RWPE2 (cell line): ENCODE measurements at places on chromosomes 1 and 21.

GRCh38 chr1:154179946-154180687 lies 11.8 kb downstream of the TPM3 start:
- no peak for DNase-seq

- DNase-seq, result no peak
Observed at GRCh38 chr1:40183055-40183710, 22.0 kb downstream of the RLF start.

GRCh38 chr1:95561346-95561745 lies 327.3 kb downstream of the RWDD3 start:
- no peak for DNase-seq

GRCh38 chr1:48820491-48820890 lies 43.8 kb upstream of the BEND5 start:
- DNase-seq, result no peak

GRCh38 chr21:37437376-37438080 lies 71.0 kb downstream of the DYRK1A start:
- no peak for DNase-seq

GRCh38 chr1:97920276-97920831 lies 480 bp downstream of the DPYD start:
- DNase-seq, result no peak

- DNase-seq, result no peak
Observed at GRCh38 chr1:214525535-214526019, 25.8 kb downstream of the PTPN14 start.

GRCh38 chr1:3852091-3852490 lies 4.9 kb downstream of the CEP104 start:
- DNase-seq, result no peak

DNA sequence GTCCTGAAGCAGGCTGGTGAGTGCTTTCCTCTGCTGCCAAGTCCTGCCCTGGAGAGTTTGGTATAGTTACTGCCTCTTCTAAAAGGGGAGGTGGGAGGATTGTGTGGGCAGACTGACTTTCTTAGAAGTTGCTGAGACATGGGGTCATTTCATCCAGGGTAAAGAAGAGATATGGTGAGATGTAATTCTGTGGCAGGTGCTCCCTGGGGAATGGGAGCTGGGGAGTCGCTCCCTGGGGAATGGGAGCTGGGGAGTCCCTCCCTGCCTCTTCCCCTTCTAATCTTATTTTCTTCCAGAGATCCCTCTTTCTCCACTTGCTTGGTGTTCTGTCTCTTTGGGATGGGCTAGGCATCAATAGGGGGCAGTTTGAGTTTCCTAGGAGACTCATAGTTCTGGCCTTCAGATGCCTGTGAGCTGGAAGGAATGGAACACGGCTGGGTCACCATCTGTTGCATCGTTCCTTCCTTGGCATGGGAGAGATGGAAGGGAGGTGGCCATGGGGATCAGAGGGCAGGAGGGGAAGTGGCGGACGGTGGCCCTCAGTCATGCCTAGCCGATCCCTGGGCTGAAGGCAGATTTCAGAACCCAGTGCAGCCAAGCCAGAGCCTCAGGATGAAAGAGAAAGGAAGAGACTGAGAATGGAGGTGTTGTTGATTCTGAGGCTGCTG lies 59.0 kb downstream of the NFASC start:
- DNase-seq, result no peak

DNA sequence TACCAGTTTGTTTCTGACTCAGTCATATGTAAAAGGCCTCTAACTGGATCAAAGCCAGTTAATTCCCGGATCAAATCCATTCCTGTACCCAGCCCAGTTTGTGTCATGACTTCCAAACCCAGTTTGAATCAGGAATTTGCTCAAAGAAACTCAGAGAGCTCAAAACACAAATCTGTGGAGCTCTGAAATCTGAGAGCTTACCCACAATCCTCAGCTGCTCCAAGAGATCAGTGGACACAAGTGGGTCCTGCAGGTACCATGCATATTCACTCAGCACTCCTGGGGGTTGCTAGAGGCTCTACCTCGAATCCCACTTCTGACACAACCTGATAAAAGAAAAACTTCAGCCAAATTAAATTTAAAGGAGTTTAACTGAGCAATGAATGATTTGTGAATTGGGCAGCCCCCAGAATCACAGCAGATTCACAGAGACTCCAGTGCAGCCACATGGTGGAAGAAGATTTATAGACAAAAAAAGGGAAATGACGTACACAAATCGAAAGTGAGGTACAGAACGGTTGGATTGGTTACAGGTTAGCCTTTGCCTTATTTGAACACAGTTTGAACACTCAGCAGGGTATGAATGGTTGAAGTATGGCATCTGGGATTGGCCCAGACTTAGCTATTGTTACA lies 11.9 kb upstream of the MRPL55 start:
- DNase-seq, result no peak

GRCh38 chr1:156742801-156743200 lies 1.9 kb upstream of the MRPL24 start:
- DNase-seq, result no peak

DNA sequence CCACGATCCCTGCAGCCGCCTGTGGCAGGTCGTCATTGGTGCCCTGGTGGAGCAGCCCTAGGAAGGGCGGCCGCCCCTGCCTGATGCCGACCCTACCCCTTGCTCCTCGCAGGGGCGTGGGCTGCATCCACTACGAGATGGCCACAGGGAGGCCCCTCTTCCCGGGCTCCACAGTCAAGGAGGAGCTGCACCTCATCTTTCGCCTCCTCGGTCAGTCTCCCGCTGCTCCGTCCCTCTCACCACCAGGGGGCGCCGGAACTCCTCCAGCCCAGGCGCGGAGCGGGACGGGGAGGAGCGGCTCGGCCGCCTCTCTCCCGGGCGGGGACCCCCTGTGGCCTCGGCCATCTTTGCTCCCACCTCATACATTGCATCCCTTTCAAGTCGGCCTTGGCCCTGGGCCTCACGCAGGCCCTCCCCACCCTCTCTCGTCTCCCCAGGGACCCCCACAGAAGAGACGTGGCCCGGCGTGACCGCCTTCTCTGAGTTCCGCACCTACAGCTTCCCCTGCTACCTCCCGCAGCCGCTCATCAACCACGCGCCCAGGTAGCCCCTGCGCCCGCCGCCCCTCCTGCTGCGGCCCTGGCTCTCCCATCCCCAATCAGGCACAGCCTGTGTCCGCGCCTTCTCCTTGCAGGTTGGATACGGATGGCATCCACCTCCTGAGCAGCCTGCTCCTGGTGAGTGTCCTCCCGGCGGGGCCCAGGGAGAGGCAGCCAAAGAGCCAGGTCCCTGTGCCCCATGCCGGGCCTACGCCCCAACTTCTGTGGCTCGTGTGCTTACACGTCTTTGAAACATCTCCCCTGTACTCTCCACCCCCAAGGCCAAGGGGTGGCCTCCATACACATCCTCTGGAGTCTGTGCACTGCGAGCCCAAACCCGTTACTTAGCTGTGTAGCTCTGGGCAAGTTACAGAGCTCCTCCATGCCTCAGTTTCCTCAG lies 24.7 kb downstream of the CDK18 start:
- no peak for DNase-seq

DNA sequence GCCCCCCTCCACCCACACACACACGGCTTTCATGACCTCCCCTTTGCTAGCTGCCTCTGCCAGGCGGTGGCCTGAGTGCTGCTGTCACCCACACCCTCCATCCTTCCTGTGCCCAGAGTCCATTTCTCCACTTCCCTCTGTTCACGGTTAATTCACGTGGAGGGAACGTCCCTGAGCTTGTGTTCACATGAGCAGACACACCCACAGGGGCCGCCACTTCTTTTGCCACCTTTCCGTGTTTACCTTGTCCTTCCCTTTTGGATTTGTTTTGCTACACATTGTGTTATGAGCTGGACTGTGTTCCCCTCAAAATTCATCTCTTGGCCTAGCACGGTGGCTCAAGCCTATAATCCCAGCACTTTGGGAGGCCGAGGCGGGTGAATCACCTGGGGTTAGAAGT lies 128.0 kb downstream of the ETS2 start:
- DNase-seq, result no peak

- DNase-seq, result no peak
Observed at GRCh38 chr1:106747232-106747631, 309.2 kb upstream of the PRMT6 start.

DNA sequence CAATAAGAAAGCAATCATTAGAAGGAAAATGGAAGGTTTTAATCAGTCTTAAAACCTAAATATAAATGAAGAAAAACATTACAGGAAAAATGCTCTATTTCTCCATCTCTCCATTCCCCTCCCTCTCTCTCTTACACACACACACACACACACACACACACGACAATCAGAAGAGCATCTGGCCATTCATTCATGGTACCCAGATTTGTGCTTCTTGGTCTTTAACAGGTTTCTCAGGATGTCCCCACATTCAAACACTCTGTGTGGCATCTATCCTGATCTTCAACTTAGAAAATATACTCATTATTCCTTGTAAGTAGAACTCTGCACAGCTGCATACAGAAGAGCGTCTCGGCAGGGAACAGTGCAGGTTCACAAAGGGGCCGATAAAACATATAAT lies 779 bp downstream of the LRRC40 start:
- DNase-seq, result no peak

GRCh38 chr1:169550294-169550693 lies 36.0 kb downstream of the F5 start:
- DNase-seq, result no peak

DNA sequence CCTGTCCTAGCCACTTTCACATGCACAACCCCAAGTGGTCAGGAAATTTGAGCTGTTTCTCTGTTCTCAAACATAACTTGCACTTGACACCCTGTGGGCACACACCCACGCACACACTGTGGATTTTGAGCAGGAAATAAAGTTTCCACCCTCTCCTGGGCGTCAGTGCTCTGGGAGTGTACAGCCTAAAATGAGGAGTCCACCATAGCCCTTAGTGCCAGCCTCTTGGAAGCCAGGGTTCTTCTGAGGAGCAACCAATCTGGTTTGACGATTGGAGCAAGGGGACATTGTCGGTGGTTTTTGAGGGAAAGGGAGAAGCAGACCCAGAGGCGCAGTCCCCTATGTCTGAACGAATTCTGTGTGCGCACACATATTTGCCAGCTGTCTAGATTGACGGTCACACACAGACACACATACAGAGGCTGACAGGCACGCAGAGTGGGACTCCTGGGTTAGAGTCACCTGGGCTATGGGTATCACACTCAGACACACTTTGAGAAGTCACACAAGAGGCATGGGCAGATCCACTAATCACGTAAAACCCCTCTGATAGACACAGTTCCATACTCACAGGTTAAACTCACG lies 2.7 kb downstream of the DMBX1 start:
- no peak for DNase-seq

DNA sequence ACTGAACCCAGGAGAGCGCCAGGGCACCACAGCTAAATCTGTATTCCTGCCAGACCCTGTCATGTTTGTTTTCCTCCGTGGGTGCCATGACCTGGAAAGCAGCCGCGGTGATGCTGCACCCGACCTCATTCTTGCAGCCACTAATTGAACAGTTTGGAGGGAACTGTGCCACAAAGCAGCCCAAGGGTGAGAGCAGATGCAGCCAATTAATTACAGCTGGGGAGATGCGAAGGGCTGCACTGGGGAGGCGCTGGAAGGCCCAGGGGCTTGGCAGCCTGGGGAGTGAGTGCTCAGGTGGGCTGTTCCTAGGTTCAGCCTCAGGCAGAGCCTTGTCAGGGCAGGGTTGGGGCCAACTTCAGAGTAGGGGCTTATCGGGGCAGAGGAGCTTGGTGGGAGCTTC lies 158.4 kb upstream of the CD34 start:
- no peak for DNase-seq

GRCh38 chr1:17564458-17565393 lies 25.2 kb downstream of the ARHGEF10L start:
- no peak for DNase-seq

- DNase-seq, result no peak
Observed at GRCh38 chr1:71295350-71295749, 214.5 kb upstream of the ZRANB2 start.

GRCh38 chr21:32993894-32994293 lies 31.8 kb upstream of the OLIG2 start:
- DNase-seq, result no peak

GRCh38 chr1:176893625-176894352 lies 270.7 kb downstream of the ASTN1 start:
- DNase-seq, result no peak

DNA sequence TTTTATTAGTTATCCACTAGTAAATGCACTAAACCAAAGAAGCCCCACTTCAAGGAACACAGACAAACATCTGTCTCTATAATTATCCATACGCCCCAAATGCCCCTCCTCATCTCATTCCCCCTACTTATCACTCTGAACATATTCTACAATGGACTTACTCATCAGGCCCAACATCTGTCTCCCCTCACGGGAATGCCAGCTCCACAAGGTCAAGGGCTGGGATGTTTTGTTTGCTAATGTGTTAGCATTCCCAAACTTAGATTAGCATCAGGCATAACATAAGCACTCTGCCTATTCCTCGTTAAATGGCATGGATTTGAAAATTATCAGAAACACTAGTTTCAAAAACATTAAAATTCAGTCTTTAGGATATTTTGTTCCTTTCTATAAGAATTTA lies 279.5 kb downstream of the DSCAM start:
- DNase-seq, result no peak

DNA sequence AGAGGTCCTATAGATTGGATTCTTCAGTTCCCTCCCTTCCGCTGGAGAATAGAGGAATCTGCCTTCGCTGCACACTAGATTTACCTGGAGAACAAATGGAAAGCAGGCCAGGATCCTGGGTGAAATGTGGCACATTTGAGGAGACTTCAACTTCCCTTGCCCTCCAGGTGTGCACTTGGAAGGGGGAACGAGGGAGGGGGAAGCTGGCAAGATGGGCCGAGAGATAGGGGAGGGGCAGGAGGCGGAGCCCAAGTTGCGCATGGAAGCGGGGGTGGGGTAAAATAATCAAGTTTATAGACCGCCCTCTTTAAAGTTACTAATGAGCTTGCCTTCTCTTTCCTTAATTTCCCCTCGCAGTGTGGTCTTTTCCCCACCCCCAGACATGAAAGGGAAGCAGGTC lies 155.7 kb upstream of the CAMK1G start:
- no peak for DNase-seq

DNA sequence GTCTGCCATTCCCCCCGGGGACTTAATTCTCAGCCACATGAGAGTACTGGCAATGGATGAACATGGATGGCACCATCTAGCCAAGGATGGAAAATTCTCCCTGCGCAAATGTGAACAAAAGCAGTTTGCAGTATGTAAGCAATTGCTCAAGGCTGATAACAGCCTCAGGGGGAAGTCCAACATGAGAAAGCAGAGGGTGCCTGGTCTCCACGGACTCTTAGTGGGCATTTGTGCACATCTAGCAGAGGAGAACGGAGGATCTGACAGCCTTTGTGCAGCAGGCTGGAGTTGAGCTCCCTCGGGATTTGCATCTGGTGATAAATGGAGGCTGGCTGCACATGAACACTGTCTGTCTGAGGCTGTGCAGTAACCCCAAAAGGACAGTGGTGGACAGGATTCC lies 13.9 kb upstream of the OLIG1 start:
- no peak for DNase-seq

DNA sequence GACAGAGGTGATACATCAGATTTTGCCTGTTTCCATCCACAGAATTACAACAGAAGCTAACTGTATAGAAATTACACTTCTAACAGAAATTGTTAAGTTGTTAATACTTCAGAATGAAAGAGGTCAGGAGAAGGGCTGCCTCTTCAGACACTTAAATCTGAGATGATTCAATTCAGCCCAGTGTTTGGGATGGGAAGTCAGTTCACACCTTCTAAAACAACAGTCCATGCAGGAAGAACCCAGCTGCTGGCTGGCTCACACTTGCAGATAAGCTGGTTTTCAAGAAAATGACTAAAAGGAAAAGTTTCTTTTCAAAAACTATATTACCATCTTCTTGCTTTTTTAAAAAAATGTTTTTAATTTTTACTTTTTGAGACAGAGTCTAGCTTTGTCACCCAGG lies 132.4 kb downstream of the SMYD2 start:
- DNase-seq, result no peak
